ENCODE measurements at places on chromosomes 16 and 17.

DNA sequence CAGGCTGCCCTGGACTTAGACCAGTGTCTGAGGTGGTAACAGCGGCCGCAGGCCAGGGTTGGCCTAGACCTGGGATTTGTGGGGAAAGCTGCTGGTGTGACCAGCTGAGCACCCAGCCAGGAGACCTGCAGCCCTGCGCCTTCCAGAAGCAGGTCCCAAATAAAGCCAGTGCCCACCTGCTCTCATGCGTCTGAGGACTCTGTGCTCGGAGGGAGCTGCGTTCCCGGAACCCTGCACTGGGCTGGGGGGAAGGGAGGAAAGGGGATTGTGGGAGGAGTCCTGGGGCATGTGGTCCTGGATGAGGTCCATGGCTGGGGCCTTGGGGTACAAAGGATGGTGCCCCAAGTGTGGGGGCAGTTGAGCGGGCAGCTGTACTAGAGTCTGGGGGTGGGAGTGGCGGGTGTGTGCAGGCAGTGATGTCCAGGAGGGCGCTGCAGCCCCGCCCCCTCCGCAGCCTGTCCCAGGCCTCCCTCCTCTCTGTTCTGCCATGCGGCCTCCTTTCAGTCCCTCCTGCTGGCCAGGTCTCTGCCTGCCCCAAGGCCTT is 1.8 kb upstream of the NECAB2 start:
- no peak for DNase-seq

GRCh38 chr17:33121756-33122155 is 130.1 kb downstream of the SPACA3 start:
- DNase-seq: no peak

- no peak for DNase-seq
These were observed 470.6 kb upstream of the CDH5 start for GRCh38 chr16:65895906-65896305.

DNA sequence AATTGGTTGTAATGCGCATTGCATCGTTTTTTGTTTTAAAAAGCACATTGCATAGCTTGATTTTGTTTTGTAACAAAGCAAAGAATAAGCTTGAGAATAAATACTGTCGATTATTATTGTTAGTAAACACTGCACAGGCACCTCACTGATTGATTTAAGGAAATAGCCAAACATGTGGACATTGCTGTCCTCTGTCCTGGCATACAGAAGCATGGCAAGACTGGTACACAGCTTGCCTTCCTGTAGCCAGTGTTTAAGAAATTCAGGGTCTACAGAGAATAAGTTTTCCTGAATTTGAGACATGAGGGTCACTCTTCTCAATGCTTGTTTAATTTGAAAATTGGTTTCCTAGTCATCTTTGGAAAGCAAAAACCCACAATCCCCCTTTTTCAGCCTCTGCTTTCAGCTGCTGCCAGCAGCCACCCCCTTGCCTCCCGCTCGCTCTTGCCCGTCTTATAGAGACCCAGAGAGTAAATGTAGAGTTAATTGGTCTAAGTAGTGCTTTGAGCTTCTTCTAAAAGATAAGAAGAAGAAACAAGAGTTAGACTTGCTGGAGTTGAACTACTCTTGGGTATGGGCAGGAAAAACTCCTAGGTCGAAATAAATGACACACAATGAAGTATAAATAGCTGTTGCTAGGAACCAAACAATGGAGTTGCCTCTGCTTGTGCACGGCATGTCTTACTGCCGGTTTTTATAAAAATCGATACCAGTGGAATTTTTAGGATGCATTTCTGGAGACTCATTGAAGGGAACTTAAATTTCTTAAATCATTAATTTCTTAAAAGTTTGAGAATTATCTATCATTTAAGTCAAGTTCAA is 116.6 kb downstream of the MRTFB start:
- no peak for DNase-seq

DNA sequence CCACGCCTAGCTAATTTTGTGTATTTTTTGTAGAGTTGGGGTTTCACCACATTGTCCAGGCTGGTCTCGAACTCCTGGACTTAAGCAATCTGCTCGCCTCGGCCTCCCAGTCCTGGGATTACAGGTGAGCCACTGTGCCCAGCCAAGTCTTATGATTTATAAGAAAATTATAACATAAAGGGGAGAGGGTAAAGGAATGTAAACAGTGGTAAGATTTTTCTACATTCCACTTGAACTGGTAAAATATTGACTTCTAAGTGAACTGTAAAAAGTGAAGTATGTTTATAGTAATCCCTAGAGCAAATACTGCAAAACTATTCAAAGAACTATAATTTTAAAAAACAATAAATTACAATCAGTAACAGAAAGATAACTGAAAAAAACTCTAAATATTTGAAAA is 33.5 kb downstream of the C16orf87 start:
- DNase-seq: no peak

DNA sequence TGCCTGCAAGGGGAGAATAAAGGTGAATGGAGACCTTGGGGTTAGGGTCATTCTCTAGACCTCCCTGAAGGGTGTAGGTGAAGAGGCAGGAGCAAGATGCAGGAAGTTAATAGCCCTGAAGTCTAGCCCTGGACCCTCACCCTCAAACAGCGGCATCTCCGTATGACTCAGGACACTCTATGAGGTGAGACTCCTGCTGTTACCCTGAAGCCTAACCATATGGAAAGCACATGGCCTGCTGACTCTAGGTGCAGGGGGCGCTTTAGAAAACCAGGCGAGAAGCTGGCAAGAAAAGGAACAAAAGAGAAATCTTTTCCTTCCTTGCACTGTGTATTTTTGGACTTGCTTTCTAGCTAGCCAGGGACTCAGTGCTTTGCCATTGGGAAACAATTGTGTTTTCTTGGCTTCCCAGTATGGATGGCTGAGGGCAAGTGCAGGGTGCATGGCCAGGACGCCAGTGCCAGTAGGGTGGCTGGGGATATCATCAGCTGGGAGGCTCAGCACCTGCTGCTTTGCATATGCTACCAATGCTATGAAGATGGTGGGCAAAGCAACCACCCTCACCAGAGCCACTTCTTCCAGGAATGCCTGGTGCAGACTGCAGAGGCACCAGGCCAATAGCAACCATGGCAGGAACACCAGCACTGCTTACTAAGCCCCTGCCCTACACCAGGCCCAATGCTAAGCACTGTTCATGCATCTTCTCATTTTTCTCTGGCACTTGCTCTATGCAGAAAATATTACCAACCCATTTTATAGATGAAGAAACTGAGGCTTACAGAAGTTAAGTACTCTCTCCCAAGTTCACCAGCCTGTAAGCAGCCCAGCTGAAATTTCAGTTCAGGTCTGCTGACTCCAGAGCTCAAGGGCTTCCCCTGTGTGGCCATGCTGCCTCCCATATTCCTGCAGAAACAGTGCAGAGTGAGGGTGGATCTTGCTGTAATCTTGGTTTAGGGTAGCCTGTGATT is 425.1 kb downstream of the SLC39A11 start:
- DNase-seq: no peak

GRCh38 chr17:47815106-47815918 is 6.3 kb downstream of the OSBPL7 start:
- DNase-seq: no peak

DNA sequence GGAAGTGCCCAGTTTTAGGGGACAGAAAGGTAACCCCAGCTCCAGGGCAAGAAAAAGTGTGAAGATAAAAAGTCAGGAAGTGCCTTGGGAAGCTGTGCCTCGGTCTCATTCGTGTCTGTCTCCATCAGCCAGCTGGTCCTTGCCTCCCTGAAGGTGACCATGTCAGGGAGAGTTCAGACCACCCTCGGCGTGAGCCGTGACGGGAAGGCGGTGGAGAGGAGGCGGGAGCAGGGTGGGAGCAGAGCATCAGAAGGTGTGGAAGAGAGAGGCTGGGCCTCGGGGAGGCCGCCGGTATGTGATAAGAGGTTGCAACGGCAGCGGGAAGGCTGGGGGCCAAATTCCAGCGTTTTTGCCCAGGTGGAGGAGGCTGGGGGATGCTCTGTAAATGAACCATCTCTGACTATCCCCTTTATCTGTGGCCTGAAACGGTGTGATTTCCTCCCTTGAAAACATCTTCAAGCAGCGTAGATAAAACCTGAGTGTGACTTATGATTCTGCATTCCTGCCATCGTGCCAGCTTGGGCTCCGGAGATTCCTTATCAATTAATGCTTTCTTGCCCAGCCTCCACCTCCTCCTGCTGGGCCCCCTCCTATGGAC is 251.8 kb downstream of the IRF8 start:
- DNase-seq: no peak

DNA sequence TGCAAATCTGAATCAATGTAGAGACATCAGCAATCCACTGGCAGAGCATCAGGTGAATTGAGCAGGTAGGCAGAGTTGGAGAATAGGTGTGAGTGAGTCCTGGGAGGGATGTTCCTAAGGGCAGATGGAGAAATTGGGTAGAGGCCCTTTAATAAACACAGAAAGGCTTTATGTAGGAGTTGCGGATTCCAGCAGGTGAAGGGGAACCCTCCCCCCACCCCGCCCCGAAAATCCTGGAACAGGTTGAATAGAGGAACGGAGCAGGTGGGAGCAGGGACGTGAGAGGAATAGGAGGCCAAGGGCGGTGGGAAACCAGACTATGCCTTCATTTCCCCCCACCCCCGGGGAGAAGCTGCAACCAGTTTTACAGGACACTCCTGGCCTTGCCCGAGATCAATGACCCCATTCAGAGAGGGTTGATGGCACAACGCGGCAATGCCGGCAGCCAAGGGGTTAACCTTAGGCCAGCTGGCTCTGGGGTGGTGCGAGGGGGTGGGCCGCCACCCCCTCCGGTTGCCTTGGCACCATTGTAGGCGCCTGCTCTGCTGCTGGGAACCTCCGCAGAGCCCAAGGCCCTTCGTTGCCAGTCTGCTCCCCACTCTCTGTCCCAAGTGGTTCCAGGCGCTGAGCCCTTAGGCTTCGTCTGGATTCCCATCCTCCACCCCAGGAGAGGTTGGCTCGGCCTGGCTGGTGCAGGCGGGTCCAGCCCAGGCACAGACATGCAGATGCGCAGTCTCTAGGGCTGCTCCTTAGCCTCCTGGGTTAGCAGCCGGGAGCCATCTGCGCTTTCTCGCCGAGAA is 814 bp upstream of the RUNDC3A start:
- DNase-seq: no peak

- no peak for DNase-seq
These were observed 9.8 kb downstream of the RHOT1 start for GRCh38 chr17:32152130-32152529.

DNA sequence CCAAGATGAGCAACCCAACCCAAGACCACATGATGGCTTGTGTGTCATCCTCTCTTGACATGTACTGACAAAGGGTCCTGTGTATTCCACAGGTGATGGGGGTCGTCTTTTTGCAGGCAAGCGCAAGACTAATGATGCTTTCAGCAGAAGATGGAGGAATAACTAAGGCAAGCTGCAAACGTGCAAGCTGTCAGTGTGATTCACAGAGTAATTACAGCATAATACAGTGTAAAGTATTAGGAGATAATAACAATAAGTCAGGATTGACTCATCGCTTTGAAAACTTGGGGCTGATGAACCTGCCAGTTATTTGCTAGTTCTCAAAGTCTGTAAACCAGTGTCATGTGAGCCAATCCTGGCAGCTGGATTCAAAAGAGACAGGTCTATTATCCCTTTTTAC is 41.6 kb upstream of the ASIC2 start:
- DNase-seq: no peak

GRCh38 chr16:82755570-82756282 is 129.0 kb downstream of the CDH13 start:
- DNase-seq: no peak

- DNase-seq: no peak
These were observed 51.0 kb upstream of the GPRC5B start for GRCh38 chr16:19935694-19936093.

GRCh38 chr17:26792486-26792885 is 501.4 kb upstream of the WSB1 start:
- DNase-seq: no peak

GRCh38 chr16:66223176-66223780 is 143.2 kb upstream of the CDH5 start:
- DNase-seq: no peak

GRCh38 chr16:4548124-4548523 is 8.0 kb upstream of the C16orf96 start:
- DNase-seq: no peak

- no peak for DNase-seq
These were observed 7.2 kb upstream of the UNK start for GRCh38 chr17:75777296-75777922.

- no peak for DNase-seq
These were observed 26.0 kb upstream of the B4GALNT2 start for GRCh38 chr17:49106321-49107210.

- DNase-seq: no peak
These were observed 444.1 kb upstream of the RBFOX1 start for GRCh38 chr16:6888531-6888930.

DNA sequence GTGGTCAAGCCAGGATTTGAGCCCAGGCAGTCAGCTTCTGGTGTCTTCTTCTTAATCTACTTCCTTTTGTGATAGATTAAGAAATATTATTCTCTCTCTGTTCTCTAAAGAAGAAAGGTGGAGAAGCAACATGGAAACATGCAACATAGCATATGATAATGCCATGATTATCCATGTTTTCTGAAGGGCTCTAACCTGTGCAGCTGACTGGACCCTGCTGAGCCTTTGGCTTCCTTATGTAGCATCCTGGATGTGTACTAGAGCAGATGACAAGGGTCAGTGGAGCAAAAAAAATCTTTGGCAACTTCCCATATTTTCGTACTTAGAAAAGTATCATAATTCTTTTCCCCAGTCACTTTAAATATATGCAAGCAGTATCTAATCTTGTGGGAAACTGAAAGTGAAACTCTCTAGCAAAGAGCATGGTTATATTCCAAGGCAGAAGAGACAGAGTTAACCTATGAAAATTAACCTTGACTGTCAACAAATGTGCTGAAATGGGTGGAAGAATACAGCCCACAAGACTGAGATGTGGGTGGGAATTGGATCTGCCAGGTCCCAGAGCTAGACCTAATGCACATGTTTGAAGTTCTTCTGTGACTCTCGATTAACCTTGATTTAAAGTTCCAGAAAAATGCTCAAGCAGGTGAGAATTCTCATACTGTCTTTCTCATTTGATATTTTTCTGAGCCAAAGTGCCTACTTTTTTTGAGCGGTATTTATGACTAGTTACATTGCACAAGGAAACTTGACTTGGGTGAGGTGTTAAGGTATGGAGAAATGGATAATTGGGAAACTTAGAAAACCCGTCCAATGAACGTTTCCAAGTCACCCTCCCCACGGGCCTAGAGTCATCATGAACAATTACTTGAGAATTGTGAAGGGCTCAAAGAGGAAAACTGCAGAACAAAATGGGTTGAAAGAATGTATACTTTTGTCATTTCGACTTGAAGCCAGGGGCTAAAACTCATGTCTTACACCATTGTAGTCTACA is 248.6 kb downstream of the FTO start:
- no peak for DNase-seq

DNA sequence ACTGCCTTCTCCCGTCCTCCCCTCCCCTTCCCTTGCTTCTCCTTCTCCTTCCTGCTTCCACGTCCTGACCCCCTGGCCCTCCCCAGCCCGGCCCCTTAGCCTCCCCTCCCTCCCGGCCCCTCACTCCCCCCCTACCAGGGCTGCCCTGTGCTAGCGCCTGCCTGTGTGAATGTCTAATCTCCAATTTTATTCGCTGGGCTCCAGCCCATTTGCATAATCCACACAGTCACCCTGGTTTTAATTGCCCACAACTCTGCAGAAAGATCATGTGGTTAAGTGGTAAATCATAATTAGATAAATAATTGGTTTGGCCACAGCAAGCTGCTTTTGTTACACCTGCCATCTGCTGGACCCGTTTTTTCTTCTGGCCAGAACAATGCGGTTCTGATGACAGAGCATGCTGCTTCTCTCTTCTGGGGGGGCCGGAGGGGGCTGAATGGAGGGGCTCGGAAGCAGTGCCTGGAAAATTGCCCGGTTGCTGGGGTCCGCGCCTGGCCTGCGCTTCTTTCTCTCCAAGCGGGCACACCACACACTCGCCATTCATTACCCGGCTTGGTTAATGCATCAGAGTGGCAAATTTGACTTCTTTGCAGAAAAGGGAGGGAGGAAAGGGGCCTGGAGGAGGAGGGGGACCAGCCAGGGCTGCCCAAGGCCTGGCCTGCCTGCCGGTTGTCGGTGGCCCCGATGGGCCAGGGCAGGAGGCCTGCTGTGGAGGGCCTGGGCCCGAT is 19.5 kb upstream of the GSE1 start:
- no peak for DNase-seq
